ENCODE measurements at places on chromosomes 6 and 20. TPM values are rescaled to one million over a fixed set of nuclear protein-coding genes. Genes with fewer than 3 reads are reported as not detected.

AFG1L gene
- total RNA-seq = 2.4 TPM

EDN1 gene
- 42.6 TPM for total RNA-seq

GRCh38 chr6:39035681-39036080 lies 12.9 kb upstream of the GLP1R start:
- no peak for DNase-seq

- no peak for DNase-seq
Observed at GRCh38 chr6:44730771-44731391, 343.4 kb downstream of the CDC5L start.

UBD gene
- not detected for total RNA-seq

GRCh38 chr6:147564556-147564955 lies 56.1 kb downstream of the SAMD5 start:
- no peak for DNase-seq

Measured in lower leg skin (tissue), 4 donors.